NCI-H1105 (cell line): ENCODE measurements at places on chromosomes 2 and 18.
A peak's percentile ranks its signal among the peaks of the same experiment; 100 is the strongest.

DNA sequence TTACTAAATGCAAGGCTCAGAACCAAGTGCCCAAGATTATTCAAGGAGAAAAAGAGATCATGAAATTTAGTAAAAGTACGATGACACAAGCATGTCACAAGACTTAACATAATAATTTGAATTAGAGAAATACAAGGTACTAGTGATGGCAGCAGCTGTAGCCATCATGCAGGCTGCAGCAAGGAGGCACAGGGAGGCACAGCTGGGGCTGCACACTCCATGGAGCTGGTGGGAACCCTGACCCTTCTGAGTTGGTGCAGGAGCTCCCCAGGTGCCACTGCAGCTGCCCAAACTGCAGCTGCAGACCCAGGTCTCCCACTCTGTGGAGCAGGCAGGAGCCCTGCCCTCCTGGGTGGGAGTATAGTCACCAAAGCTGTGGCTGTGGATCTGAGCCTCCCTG, 46.0 kb downstream of the COL3A1 start:
- DNase-seq, result no peak

GRCh38 chr2:45922577-45922988, 271.1 kb downstream of the PRKCE start:
- DNase-seq, result no peak

GRCh38 chr2:119837759-119838158, 78.0 kb downstream of the PTPN4 start:
- DNase-seq, result no peak

DNA sequence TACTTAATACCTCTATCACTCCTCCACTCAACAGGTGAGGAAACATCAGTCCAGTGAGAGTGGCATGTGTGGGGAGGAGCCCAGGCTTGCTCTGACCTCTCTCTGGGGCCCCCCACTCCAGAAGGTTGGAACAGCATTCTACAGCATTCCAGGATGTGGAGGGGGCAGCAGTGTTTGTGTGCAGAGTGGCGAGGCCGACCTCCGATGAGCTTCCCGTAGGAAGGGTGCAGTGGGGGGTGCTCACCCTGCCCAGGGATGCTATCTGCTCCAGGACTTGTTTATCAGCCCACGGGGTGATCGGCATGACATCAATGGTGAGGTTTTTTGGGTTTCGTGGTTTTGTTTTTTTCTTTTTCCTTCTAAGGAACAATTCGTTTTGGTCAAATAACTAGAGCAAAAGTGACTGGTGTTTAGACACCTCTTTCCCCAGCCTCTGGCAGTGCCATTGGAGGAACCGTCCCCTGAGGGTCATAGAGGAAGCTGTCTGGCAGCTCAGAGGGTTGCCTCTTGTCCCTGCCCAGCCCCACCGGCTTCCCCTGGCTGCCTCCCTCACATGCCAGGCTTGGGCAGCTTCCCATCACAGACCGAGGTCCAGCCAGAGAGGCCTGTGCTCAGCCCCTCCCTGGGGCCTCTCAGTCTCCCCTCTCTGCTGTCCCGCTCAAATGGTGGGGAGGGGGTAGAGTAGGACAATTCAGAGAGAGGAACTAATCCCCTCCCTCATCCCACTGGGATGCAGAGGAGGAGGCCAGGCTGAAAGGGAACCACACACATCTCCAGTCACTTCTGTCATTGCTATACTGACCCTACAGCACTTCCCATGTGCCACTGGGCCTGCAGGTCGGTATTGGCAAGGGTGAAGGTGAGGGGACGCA, 96.5 kb downstream of the ZFP36L2 start:
- no peak for DNase-seq

GRCh38 chr2:127706215-127706990, 5.1 kb downstream of the SFT2D3 start:
- DNase-seq, result no peak

DNA sequence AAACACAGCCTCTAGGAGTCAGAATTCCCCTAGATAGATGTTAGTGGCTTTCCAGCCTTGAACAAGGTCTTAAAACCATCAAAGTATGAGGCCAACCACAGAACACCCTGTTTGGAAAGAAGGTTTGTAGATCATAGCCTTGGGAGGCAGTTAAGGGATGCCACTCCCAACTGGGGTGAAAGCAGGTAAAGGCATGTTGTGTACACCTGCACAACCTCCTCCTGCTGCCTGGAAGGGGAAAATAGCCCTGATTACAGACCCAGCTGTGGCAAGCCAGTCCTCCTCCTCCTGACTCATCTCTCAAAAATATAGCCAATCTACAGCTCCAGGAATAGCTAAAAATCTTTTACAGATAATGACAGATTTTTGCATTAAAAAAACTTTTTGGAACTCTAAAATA, 108.1 kb downstream of the RBM43 start:
- DNase-seq, result no peak

- no peak for DNase-seq
Observed at GRCh38 chr18:3773303-3773702, 323.3 kb downstream of the TGIF1 start.

DNA sequence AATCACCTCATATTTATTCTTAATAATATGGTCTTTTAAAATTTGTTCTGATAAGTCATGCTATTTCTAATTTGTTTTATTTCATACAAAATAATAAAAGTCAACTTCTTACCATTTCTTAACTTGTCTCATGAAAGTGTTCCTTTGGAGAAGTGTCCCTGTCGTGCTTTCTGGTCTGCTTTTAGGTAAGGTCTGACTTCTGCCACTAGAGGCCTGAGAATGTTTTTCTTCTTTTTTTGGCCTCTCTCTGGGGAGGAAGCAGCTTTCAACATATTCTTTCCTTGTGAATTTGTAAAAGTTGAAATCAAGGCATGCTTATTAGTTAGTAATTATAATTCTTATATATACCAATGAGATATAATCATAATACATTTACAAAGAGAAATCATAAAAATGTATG, 39.4 kb downstream of the MAP2 start:
- DNase-seq, result no peak

DNA sequence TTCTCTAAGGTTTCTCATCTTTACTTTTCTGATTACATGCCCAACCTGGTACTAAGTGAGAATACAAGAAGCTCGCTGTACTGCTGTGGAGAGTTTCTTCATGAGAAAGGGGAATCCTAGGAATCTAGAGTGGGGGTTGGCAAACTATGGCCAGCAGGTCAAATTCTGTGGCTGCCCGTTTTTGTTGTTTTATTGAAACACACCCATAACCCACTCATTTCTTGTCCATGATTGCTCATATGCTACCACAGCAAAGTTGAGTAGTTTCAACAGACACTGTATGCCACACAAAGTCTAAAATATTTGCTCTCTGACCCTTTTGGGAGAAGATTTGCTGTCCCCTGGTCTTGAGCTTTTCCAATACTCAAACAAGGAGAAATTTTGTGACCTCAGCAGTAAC, 58.8 kb downstream of the C2orf74 start:
- DNase-seq, result no peak

DNA sequence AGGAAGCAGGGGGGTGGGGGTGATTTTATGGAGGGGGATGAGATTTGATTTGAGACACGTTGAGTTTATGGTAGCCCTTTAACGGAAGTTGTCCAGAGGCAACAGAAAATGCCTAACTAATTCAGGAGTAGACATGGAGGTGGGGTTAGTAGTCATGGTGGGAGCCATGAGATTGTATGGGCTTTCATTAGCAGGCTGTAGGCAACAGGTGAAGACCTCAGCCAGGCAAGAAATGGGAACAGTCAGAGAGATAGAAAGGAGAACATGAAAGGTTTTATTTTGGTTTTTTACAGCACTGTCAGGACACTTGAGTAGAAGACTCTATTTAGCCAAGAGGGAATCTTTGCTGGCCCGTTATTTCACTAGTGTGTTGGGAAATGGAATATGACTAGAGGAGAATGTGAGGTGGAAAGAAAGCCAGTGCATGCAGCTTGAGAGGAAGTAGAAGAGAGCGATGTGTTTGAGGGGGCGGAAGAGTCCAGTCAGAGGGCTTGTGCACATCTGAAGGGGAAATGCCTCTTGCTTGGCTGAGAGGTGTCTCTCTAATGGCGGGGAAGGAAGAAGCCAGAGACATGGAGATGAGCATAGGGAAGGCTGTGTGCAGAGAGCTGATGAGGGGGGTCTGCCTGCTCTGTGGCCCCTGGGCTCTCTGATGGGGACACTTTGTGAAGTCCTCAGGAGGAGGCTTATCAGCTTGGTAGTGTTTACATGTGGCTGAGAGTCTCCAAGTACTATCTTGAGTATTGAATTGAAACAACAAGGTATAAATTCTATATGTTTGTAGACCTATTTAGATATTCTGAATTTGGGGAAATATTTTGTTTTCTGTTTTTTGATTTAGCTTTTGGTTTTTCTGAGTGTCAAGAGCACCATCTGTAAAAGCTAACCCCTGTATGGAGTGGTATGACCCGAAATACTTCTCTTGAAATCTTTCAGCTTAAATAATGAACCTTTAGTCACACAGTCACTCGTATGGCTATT, 66.9 kb upstream of the ITM2C start:
- DNase-seq, result no peak

DNA sequence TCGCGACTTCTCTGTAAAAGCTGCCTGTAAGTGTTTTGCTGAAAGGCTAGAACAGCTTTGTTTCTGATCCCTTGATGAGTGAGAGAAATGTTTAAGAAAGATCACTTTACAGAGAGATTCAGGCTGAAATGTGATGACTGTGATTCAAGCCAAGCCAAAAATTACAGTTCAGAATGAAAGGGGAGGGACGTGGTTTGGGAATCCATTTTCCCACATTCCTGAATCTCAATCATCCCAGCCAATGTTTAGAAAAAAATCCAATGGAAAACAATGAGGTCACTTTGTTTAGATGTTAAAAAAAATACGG, 416.7 kb downstream of the ARHGAP15 start:
- peak; percentile 35 for DNase-seq

DNA sequence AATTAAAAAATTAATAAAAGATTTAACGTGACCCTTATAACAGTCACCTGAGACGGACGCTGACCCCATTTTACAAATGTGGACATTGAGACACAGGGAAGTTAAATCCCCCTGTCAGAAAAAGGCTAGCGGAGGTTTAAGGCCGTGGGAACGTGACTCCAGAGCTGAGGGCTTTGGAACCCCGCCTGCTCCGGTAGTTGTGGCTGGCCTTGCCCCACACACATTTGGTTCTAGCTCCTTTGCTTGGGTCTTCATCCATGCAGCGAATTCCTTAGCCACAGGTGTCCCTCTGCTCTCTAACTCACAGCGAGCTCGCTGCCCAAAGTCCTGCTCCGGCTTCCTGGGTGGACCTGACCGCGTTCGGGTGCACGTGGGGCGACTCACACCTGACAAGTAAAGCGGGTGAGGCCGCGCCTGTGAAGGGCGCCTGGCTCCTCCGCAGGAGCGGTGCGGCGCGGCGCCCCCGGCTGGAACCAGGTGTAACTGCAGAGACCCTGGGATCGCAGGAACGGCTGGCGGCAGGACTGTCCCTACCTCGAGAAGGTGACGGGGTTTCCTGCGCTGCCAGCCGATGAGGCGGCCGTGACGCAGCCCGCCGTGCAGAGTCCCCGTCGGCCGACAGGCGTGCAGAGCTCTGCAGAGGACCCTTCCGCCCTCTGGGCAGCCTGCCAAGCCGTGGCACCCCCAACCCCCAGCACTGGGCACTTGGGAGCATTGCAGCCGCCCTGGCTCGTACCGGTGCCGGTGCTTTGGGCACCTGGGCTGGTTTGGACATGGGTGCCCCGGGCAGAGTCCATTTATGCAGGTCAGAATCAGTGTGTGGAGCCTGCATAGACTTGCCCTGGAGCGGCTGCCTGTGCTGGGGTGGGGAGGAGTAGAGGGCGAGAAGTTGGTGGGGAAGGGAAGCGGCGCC, 2.4 kb upstream of the PROC start:
- peak; percentile 75 for DNase-seq

- peak; percentile 78 for DNase-seq
Observed at GRCh38 chr2:109275120-109276012, 146.4 kb downstream of the SH3RF3 start.

- no peak for DNase-seq
Observed at GRCh38 chr2:154758871-154759270, 60.4 kb downstream of the KCNJ3 start.

DNA sequence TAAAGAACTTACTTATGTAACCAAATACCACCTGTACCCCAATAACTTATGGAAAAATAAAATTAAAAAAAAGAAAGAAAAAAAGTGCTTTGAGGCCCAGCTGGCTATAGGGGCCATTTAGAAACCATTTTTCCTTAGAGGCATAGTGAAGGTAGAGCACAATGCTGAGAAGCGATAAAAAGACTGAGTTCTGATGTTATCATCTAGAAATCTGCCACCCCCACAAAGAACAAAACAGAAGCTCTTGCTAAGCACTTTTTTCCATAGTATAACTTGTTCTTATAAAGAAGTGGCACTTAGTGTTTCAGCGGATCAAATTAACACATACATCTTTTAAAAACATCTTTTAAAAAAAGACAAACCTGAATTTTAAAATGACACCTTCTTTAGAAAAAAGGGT, 51.4 kb downstream of the ICOS start:
- no peak for DNase-seq

GRCh38 chr2:12498704-12499103, 218.0 kb upstream of the TRIB2 start:
- DNase-seq, result no peak

DNA sequence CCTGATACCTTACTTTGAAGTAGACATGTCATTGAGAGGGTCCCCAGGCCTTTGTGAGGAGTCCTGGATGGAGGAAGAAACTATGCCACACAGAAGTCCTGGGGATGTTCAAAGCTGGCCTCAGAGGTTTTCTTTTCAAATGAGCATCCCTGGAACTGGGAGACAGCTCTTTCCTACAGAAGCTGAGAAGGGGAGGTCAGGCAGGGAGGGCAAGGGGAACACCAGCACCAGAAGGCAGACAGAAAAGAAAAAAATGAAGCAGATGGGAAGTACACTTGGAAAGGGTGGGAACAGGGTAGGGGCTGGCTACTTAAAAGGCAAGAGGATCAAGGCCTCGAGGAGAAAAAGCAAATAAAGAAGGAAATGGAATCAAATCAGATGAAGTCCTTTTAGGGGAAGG, 120.0 kb downstream of the FMNL2 start:
- DNase-seq, result no peak

- DNase-seq, result no peak
Observed at GRCh38 chr2:224946895-224947294, 95.4 kb downstream of the DOCK10 start.

GRCh38 chr2:215032153-215032552, 106.3 kb downstream of the ABCA12 start:
- no peak for DNase-seq

DNA sequence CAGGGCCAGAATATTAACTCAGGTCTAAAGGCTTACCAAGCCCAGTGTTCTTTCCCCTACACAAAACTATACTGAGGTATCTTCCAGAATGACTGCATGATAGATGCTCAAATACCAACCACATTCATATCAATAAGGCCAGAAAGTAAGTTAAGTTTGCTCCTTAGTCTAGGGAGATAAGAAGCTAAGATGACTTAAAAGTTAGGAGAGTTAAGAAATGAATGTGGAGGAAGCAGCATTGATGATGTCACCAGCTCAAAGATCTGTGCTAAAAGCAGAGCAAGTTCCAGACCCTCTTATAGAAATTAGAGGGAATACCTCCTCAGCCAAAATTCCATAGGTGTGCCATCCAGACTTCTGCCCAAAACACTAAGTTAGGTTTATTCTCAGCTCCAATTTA, 6.1 kb downstream of the PPP4R1 start:
- no peak for DNase-seq

- DNase-seq, result no peak
Observed at GRCh38 chr18:62637403-62637802, 77.9 kb upstream of the PHLPP1 start.

GRCh38 chr2:178243961-178244360, 49.6 kb downstream of the OSBPL6 start:
- DNase-seq, result no peak
